Stomach (tissue), 19 donors: ENCODE measurements at places on chromosomes 12 and 14.

DNA sequence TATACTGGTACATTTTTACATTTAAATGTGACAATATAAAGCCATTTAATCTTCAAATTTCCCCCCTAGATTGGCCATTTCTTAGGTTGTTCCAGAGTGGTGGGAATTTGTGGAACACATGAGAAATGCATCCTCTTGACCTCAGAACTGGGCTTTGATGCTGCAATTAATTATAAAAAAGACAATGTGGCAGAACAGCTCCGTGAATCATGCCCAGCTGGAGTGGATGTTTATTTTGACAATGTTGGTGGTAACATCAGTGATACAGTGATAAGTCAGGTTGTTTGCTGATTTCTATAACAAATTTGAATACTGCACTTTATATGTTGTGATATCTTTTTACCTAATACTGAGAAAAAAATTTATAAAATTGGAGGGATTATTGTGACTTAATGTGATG lies 7.6 kb upstream of the ZNF410 start:
- DNase-seq, result no peak

DNA sequence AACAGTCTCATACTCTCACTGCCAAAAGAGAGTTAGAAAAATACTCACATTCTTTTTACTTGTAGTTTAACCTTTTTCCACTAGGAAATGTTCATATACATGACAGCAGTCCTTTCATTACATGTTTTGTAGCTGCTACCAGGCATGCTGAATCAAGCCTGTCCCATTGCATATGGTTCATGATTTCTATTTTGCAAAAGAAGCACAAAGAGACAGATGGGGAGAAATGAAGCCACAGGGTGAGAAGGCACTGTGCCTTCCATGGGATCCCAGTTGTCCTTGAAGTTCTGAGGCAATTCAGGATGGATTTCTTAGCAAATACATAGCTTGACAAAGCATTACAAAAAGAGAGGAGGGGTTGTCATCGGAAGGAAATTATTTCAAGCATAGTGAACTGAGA lies 89.5 kb downstream of the SMOC1 start:
- no peak for DNase-seq

DNA sequence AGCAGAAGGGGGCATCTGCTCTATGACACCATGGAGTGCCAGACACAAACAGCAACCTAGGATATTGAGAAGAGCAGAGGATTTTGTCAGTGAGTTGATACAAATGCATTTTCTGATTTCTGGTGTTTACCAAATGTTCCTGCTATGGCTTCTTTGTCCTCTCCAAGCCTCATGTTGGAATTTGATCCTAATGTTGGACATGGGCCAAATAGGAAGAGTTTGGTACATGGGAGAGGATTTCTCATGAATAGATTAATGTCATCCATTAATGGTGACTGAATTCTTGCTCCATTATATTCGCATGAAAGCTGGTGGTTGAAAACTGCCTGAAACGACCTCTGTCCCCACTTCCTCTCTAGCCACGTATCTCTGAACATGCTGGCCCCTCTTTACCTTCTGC lies 1002.2 kb upstream of the FLRT2 start:
- DNase-seq, result no peak

GRCh38 chr12:41681898-41682297 lies 462.8 kb downstream of the GXYLT1 start:
- DNase-seq, result no peak

DNA sequence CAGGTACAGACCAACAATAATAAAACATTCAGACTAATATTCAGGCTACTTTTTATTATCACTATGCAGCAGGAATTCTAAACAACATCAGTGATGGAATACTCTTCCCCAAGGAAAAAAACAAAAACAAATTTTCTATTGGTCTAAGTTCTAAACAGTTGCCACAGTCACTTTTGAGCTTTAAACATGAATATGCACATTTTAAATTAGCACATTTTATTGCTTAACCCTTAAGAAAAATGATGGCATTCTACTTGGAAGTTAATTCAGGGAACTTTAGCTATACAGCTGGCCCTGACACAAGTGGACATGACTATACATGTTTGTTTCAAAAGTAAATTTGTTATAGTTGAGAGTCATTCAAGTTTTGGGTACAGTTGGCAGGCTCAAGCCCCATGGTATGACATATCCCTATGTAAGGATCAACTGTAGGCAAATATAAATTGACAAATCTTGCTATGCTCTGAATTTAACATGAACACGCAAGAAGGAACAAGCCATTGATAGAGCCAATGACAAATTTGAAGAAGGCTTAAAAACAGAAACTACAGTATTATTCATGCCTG lies 224.3 kb upstream of the AMIGO2 start:
- DNase-seq, result no peak

- no peak for DNase-seq
Measured at GRCh38 chr12:101925935-101926334, 48.6 kb downstream of the DRAM1 start.

- no peak for DNase-seq
Measured at GRCh38 chr14:64723691-64724577, 19.7 kb downstream of the PLEKHG3 start.

DNA sequence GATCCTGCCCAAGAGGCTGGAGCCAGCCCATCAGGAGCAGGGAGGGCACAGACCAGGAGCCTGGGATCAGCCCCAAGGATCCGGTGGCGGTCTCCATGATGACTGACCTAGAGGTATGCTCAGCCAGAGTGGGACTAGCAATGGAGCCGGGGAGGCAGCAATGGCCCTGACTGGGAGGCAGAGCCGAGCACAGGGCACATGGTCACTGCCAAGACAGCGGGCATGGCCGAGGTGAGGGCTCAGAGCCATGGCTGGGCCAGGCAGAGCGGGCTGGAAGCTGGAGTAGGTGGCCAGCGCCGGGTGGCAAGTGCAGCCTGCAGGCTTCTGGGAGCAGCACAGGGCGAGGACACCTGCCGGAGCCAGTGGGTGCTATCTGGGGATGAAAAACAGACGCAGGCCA lies 259.3 kb downstream of the BCL11B start:
- DNase-seq, result no peak

- DNase-seq, result no peak
Measured at GRCh38 chr12:1929241-1929984, 11.0 kb upstream of the CACNA2D4 start.

GRCh38 chr14:92451245-92451644 lies 62.3 kb upstream of the RIN3 start:
- DNase-seq, result no peak
